ENCODE measurements at places on chromosomes 2 and 18. TPM values are rescaled to one million over a fixed set of nuclear protein-coding genes. Genes with fewer than 3 reads are reported as not detected.
A peak's percentile ranks its signal among the peaks of the same experiment; 100 is the strongest.

Gene GREB1L
- 0.28 TPM for total RNA-seq

Gene LYPD6B
- total RNA-seq, result 12.4 TPM

Gene HTR2B
- total RNA-seq, result 0.09 TPM

Gene GCG
- total RNA-seq, result not detected

Gene POTEJ
- total RNA-seq, result 1.8 TPM

Gene CTNNA2
- total RNA-seq, result not detected

- DNase-seq, result peak; percentile 84
These were observed 36.8 kb upstream of the NCOA1 start for GRCh38 chr2:24454294-24454693.

- DNase-seq, result no peak
These were observed 578.6 kb upstream of the RAB6C start for GRCh38 chr2:129400826-129401225.

- DNase-seq, result no peak
These were observed 131.3 kb downstream of the CTIF start for GRCh38 chr18:48669991-48670750.

DNA sequence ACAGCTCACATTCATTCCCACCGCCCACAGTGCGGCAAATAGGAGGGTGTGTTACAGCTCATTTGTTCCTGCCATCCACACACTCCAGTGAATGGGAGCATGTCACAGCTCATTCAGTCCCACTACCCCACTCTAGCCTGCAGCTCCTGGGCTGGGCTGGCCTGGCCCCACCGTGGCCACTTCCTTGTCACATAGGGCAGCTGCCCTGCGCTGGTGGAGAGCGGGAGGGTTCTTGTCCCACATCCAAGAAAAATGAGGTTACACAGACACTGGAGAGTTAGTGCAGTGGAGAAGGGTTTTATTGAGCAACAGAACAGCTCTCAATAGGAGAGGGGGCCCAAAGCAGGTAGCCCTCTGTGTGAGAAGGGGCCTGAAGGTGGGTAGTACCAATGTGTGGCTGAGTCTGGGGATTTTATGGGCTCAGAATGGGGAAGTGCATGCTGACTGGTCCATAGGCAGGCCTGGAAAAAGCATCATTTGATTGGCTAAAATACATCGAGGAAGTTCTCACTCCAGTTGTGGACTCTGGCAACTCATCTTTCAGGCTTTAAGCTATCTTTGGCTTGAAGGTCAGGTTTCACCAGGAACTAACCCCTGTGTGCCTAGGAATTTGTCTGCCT, 249.7 kb downstream of the ETAA1 start:
- no peak for DNase-seq

- DNase-seq, result no peak
These were observed 13.9 kb downstream of the LRP2 start for GRCh38 chr2:169348321-169349024.

- DNase-seq, result no peak
These were observed 50.4 kb upstream of the PPM1B start for GRCh38 chr2:44118257-44118656.

DNA sequence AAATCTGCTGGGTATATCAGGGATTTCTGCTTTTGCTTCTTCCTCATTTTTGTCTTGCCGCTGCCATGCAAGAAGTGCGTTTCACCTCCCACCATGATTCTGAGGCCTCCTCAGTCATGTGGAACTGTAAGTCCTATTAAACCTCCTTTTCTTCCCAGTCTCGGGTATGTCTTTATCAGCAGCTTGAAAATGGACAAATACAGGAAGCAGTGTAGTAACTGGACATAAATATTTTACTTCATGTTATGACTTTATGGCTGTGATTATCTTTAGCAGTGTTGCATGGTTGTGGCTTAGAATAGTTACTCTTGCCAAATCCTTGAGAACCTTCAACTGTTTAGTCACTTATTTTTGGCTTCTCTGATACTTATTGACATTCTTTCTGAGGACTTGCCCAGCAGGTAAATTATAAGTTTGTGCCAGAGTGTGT, 66.2 kb upstream of the DLX2 start:
- peak; percentile 21 for DNase-seq

DNA sequence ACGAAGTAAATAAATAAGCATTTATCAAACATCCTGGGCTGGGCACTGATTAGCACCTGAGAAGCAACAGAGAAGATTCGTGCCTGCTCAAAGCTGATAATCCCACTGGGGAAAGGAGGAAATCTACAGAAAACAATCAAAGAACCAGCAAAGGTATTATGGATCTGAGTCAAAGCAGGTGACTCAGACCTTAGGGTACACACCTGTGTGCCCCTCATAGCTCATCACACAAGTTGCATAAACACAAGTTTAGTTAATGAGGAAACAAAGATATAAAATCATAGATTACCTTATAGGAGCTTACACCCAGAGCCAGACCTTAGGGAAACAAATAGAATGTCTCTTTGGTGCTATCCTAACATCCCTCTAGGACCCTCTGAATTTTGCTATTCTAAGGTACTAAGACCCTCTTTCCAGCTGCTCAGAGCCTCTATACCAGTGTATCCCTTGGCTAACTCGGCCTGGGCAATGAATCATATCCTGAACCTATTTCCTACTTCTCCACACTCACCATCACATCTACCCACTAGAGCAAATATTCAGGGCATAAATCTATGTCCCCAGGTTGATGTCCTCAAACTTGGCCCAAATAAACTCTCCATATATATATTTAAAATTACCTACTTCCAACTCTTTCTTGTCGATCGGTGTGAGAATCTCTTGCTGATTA, 19.3 kb upstream of the CTIF start:
- DNase-seq, result no peak

GRCh38 chr18:58032233-58032632, 11.8 kb upstream of the NEDD4L start:
- no peak for DNase-seq

DNA sequence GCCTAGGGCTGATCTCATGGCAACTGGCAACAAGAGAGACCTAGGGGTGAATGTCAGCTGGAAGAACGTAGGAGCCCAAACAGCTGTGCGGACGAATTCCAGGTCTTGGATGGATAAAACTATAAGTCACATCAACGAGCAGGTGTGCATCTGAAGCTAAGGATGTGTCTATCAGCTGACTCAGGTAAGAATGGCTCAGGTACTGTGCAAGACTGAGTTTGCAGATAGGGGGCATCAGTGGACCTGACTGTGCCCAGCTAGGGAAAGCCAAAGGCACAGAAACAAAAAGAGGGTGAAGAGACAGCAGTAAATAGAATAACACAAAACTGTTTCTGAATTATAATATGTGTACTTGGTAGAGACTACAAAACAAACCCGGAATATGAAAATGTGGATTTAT, 357.3 kb downstream of the ZEB2 start:
- no peak for DNase-seq

- DNase-seq, result no peak
These were observed 33.8 kb upstream of the ACYP2 start for GRCh38 chr2:54081574-54081973.

- DNase-seq, result no peak
These were observed 71.3 kb downstream of the TMEM18 start for GRCh38 chr2:605674-606608.

DNA sequence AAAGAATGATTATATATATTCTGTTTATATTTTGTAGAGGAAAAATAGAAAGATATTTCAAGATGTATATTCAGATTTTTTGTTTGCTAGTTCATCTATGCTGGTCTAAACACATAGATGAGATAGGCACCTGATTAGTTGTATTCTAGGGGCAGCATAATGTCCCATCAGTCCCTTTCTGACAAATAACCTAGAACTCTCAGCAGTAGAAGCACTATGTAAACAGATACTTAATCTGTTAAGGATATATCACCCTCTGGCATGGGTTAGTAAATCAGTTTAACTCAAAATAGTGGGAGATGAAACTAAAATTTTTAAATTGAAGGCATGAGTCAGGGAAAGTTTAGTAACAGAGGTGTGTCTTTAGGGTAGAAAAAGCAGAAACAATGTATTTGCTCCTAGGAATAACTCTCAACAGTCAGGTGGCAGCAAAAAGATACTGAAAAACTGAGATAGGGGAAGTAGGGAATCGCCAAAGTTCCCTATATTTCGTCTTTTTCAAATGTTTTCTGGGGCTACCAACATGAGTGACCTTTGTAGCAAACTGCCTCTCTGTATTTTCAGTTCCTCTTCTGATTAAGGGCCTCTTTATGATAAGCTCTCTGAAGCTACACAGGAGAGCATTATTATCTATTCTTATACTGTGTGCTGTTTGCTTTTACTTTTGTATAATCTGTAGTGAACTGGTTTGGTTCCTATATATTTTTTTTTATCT, 5.7 kb downstream of the PPP1R1C start:
- DNase-seq, result no peak
